ENCODE measurements at places on chromosomes 4 and X.

- DNase-seq, result no peak
Measured at GRCh38 chr4:55256787-55257186, 89.3 kb upstream of the SRD5A3 start.

DNA sequence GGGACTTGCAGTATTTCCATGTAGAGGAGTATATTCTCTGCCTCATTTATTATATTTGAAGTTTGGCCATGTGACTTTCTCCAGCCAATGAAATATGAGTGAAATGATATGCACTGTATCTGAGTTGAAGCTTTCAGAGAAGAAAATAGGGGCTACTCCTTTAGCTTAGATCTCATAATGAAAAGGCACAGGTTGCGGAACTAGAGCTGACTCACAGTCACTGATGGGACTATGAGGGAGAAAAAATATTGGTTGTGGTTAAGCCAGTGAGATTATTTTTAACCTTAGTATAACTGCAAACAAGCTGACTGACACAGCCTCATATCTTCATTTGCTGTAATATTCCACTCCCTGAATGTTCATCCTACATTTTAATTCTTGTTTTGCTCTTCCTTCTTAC, 1104.3 kb downstream of the RPA4 start:
- DNase-seq, result no peak

- DNase-seq, result peak; percentile 45
Measured at GRCh38 chrX:118495958-118496762, 545 bp downstream of the DOCK11 start.

GRCh38 chr4:94238160-94238559, 30.5 kb downstream of the SMARCAD1 start:
- no peak for DNase-seq

DNA sequence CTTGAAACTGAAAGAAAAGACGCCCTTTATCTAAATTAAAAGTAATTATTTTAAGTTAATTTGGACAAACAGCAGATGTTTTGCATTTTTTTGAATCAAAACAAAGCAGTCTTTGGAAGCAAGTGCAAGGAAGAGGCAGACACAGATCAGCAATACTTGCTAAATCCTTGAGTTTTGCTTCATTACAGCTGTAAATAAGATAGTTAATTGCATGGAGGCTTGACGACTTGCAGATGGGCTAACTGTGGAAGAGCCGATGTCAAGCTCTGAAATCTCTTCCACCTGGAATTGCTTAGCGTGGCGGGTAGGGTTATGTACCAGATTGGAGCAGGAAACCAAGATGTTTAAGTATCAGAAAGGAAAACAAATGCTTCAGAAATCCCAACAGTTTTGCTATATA, 148.8 kb downstream of the POLA1 start:
- no peak for DNase-seq

DNA sequence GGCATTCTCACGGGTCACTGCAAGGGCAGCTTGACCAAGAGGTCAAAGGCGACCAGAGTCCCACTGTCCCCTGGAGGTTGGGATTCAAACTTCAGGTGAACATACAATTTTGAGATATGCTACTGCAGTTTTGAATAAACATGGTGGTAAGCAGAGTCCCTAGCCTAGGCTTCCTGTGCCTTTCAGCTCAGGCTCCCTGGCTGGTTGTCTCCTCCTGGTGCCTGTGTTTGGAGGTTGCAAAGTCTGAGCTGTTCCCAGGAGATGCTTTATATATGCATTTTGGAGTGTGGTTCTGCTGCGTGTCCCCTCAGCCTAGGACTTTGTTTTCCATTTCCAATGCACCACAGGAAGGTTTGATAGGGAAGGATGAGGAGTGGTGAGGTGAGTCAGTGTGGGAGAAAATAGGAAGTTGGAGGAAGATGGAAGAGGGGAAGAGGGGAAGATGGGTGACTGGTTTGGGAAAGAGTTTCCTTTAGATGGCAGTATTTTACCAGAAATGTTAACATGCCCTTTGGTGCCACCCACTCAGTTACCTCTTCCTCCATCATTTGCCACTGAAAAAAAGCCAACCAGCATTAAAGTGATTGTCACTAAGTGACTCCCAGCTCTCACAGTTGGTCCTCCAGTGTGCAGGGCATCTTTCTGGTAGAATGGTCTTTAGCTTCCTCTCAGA, 211.7 kb upstream of the AGTR2 start:
- DNase-seq, result no peak

GRCh38 chr4:48340276-48340964, 909 bp upstream of the SLAIN2 start:
- DNase-seq, result no peak

GRCh38 chr4:88600176-88600838, 8.0 kb downstream of the HERC3 start:
- DNase-seq, result no peak

DNA sequence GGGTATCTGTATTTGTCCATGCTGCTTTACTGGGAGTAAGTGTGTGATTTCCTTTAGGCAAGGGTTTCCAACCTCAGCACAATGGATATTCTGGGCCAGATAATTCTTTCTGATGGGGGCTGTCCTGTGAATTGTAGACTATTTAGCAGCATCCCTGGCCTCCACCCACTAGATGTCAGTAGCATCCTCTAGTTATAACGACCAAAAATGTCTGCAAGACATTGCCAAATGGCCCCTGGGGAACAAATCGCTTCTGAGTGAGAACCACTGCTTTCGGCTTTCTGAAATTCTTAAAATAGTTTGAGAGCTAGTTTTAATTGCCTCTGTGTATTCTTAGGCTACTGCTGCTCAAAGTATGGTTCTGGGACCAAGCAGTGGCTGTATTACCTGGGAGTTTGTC, 81.2 kb upstream of the GPM6B start:
- no peak for DNase-seq

GRCh38 chr4:115279330-115279729, 165.9 kb upstream of the NDST4 start:
- DNase-seq, result no peak

DNA sequence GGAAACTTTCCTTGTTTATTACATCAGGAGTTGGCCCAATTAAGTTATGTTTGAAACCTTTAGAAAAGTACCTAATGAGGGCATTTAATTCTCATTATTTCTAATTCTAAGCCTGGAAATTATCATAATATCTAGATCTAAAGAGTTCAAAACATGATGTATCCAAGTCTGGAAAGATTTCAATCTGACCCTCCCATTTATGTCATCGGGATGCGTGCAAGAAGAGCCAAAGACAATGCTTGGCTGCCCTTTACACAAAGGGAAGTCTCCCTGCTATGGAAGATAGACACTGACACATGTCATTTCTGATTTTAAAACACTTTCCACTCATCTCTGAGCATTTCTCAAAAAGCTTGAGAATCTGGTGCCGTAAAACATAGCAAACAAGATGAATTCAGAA, 222.4 kb downstream of the ANTXR2 start:
- no peak for DNase-seq

DNA sequence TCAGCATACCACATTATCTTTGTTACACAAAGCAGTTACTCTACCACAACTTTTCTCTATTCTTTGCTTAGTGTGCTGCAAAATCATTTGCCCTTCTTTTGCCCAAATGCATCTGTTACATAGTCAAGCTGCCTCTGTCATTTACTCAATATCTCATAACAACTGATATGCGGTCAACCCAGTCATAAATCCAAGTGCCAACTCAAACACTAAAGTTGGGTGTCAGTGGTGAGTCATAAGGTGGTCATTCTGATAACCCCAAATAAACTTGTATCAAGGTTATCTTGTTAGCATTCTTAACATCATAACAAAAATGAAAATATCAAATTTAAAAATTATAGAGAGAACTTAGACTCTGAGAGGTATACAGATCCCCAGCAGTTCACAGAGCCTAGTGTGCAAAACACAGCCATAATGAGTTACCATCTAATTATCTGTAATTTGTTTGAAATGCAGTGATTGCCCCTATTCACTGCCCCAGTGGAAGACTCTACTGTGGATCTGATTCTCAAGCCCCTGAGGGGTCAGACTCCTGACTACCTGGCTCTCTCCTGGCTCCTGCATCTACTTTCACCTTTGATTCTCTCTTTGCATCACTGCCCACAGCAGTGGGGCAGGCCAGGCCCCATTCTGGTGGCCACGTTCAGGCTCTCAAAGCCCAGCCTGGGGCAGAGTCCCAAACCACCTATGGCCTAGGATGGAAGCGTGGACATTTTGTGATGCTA, 29.2 kb downstream of the TBC1D9 start:
- DNase-seq, result no peak

DNA sequence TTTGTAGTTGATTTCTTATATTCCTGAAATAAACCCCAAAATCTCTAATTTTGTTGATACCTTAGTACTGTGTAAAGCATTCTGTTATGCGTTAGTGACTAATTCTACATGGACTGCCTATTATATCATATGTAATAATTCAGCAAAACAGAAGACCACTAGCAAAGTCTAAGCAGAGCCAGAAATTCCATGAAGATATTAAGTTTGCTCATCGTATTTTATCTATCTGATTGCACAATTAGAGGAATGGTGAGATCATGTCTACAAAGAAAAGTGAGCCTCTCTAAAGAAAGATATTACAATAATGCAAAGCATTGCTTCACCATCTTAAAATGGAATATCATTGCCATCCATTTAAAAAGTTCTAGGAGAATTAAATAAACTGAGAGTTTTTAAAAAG, 374.6 kb upstream of the SLC7A11 start:
- no peak for DNase-seq

- no peak for DNase-seq
Measured at GRCh38 chrX:45745479-45745878, 544.8 kb upstream of the DIPK2B start.

DNA sequence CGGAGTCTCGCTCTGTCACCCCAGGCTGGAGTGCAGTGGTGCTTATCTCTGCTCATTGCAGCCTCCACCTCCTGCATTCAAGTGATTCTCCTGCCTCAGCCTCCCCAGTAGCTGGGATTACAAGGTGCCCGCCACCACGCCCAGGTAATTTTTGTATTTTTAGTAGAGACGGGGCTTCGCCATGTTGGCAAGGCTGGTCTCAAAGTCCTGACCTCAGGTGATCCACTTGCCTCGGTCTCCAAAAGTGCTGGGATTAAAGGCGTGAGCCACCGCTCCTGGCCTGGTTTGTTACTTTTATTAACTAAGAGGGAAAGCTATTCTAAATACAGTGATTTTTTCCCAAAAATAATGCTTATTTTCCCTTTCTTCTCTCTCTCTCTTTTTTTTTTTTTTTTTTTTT, 866 bp upstream of the CENPE start:
- no peak for DNase-seq

- no peak for DNase-seq
Measured at GRCh38 chr4:115671581-115671980, 558.2 kb upstream of the NDST4 start.

DNA sequence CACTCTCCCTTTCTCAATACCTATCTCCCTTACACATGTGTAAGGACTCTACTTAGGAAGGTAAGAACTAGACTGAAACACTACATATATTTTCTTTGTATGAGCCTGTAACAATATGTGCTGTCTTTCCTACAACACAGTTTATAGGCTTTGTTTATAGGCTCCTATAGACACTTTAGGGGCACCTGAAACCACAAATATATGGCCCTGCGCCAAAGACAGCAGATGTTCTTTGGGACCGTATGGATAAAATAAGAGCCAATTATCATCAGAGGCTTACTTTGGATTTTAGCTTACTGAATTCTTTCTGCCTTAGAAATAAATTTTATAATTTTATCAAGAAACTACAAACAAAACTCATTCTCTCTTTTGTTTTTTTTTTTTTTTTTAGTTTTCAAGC, 16.6 kb upstream of the CXCL3 start:
- no peak for DNase-seq

DNA sequence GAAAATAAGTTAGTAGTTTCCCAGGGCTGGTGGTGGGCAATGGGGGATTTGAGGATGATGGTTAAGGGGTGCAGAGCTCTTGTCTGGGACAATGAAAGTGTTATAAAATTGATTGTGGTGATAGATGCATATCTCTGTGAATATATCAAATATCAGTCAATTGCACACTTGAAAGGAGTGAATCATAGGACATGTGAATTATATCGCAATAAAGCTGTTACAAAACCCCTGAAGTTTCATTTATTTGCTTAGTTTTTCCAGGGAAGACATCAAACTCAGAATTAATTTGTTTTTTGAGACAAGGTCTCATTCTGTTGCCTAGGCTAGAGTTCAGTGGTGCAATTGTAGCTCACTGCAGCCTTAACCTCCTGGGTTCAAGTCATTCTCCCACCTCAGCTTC, 17.9 kb upstream of the YIPF6 start:
- DNase-seq, result no peak

DNA sequence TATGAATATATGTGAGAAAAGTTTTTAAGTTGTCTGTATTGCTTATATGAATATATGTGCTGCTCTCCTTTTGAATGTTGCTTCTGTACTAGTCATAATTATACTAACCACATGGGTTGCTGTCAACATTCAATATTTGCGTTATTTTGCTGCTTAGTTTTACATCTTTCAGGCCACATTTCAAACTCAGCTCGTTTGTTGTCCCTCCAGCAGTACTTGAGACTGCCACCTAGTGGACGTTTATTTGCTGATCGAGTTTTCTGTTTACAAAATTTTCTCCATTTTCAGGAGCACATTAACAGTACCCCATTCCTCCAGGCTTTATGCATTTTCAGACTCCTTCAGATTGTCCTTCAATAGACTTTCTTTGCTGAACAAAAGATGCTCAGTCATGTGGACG, 75.8 kb downstream of the NUDT11 start:
- DNase-seq, result no peak

DNA sequence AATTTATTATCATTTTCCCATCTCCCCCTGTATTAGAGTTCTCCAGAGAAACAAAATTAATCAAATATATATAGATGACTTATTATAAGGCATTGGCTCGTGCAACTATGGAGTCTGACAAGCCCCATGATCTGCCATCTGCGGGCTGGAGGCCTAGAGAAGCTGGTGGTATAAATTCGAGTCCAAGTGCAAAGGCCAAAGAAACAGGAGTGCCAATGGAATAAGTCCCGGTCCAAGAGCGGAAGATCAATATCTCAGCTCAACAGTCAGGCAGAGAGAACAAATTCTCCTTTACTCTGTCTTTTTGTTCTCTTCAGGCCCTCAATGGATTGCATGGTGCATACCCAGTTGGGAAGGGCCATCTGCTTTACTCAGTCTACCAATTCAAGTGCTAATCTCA, 178.8 kb downstream of the NWD2 start:
- DNase-seq, result no peak

All from stimulated activated CD4-positive, alpha-beta T cell treated with anti-CD3 and anti-CD28 coated beads, TNF-alpha, amount 100 ng/mL, for 48 hours (primary cell).